Activated CD4-positive, alpha-beta memory T cell treated with anti-CD3 and anti-CD28 coated beads for 36 hours (primary cell): ENCODE measurements at places on chromosomes 13 and 19.
A peak's percentile ranks its signal among the peaks of the same experiment; 100 is the strongest.

GRCh38 chr19:17337675-17338432, 501 bp downstream of the GTPBP3 start:
- peak; percentile 52 for DNase-seq

DNA sequence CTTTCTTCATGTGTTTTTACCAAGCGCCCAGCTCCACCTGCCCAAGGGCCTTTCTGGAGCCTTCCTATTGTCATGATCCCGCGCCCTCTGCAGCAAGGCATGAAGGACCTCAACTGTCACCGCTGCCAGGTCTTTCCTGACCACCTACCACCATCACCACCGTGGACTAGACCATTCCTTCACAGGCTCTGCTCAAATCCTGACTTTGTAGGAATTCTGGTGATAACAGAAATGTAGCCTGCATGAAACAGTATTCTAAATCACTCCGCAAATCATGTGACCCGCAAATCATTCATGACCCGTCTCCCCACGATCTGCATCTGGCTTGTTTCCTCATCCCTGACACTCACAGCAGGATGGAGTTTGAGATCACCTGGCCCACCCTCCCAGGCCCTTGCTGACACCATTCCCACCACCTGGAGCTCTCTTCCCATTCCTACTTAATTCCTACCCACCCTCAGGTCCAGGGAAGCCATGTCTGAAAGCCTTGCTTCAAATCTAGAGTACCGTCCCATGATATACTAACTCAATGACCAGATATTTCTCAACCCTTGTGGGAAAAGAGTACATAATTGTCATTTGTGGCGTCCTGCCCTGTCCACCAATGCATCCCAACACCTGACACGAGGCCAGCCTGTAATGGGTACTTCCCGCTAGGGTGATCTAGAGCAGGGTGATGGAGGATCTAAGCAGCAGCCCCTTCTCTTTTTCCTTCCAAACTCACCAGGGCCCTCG, 1.3 kb downstream of the UBE2S start:
- DNase-seq = no peak

DNA sequence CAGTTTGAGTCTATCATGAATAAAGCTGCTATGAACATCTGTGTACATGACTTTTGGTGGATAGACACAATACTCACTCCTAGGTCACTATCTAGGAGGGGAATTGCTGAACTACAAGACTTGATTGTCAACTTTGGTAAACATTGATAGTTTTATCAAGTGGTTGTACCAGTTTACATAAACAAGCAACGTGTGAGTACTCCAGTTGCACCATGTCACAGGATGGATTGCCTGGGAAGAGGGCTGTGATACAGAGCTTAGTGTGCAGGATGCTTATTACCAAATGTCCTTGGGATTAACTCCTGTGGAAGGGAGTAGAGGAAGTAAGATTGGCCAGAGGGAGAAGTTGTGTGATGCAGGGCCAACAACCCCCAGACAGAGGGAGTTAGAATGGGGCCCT, 37.7 kb downstream of the RAP2A start:
- DNase-seq = no peak

DNA sequence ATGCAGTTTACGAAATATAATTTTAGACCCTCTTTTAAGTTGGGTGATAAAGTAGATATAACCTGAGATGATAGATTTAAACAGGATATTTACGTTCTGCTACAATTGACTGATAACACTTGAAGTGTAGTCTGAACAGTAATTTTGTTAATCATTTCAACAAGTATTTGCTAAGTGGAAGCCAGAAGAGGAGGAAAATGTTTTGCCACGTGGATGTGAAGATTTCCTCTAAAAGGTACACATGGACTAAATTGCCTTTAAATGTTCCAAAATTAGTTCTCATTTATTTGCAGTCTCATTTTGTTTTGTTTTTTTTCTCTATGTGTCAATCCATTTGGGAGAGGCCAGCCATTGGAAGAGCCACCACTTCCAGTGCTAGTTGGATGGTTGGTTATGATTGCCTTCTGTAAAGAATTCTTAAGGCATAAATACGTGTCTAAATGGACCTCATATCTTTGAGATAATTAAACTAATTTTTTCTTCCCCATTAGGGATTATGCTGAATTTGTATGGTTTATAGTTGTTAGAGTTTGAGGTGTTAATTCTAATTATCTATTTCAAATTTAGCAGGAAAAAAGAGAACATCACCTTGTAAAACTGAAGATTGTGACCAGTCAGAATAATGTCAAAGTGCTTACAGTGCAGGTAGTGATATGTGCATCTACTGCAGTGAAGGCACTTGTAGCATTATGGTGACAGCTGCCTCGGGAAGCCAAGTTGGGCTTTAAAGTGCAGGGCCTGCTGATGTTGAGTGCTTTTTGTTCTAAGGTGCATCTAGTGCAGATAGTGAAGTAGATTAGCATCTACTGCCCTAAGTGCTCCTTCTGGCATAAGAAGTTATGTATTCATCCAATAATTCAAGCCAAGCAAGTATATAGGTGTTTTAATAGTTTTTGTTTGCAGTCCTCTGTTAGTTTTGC, 2.8 kb downstream of the MIR17HG start:
- no peak for DNase-seq

- DNase-seq = no peak
Measured at GRCh38 chr13:63737418-63737817, 2321.8 kb upstream of the PCDH20 start.

GRCh38 chr19:47179653-47180310, 49.1 kb downstream of the SAE1 start:
- DNase-seq = peak; percentile 51

DNA sequence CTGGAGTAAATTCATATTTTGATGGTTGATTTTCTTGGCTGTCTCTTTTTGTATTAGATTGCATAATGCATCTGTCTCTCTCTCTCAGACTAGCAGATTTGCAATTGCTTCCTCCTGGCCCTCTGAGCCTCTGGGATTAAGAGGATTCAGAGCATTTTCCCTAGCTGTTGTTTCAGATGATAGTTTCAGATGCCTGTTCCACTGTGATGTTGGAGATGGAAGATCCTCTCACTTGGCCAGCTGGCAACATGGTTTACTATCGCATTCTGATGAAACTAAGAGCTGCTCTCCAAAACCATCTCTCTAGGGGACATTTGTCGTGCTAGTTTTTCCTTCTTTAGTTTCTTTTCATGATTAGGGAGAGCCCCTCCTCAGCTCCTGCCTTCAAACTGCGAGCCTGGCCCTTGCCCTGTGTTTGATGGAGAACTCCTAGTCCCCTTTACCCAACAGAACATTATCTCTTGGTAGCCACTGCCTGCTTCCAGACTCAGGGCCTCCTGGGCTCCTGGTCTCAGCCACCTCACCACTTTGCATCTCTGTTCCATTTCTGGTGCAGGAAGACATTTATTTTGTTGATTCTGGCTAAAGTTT, 244.6 kb downstream of the B3GLCT start:
- no peak for DNase-seq

GRCh38 chr13:40159736-40160135, 504.3 kb downstream of the COG6 start:
- no peak for DNase-seq
